Stimulated activated CD4-positive, alpha-beta T cell treated with anti-CD3 and anti-CD28 coated beads, Interleukin-4, amount 100 ng/mL, for 24 hours (primary cell): ENCODE measurements at places on chromosomes 4 and X.

GRCh38 chrX:10158279-10159144 lies 1.7 kb downstream of the CLCN4 start:
- DNase-seq, result no peak

DNA sequence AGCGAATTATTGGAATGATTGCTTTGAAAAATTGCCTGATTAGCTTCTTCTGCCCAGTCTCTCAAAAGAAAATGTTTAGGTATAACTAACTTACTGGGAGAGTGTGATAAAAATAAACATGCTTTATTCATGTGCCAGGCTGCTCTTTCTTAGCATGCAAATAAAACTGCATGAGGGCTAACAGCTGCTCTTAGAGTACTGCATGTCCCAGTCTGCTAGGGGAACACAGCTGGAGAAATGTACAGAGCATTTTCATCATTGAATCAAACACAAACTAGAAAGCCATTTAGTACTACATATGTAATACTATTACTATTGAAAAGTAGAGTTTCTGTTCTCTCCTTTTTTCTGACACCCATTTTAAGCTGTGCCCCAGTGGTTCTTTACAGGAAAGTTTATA lies 726.0 kb downstream of the GRID2 start:
- DNase-seq, result no peak

GRCh38 chr4:3317011-3317655 lies 24.3 kb downstream of the RGS12 start:
- DNase-seq, result no peak

DNA sequence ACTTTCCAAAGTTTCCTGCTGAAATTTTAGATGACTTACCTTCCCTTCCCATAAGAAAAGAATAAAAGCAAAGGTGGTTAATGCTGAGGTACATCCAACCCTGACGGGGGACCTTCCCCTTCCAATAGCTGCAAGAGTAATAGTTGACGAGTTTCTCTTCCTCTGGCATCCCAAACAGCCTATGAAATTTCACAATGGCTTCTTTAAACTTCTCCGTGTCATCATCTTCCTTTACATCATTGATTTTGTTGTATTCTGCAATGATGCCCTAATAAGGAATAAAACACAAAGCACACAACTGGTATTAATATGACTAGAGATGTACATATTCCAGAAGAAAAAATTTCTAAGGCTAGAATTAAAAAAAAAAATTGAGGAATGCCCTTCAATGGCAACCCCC lies 76.6 kb downstream of the TBC1D9 start:
- DNase-seq, result no peak

- no peak for DNase-seq
Observed at GRCh38 chr4:134812611-134813010, 611.0 kb upstream of the PABPC4L start.

DNA sequence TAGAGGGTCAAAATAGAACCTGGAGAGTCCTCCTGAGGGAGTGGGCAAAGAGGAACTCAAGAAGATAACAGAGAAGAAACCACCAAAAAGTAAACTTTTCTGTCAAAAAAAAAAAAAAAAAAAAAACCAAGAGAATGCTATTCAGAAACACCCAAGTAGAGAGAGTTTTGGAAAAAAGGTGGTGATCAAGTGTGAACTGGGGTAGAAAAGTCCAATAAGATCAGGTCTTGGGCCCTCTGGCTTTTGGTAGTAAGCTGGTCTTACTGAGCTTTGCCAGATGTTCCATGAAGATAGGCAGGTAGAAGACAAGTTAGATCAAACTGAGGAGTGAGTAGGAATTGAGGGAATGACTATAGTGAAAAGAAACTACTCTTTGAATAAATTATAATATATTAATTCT lies 167.5 kb downstream of the COL25A1 start:
- no peak for DNase-seq

DNA sequence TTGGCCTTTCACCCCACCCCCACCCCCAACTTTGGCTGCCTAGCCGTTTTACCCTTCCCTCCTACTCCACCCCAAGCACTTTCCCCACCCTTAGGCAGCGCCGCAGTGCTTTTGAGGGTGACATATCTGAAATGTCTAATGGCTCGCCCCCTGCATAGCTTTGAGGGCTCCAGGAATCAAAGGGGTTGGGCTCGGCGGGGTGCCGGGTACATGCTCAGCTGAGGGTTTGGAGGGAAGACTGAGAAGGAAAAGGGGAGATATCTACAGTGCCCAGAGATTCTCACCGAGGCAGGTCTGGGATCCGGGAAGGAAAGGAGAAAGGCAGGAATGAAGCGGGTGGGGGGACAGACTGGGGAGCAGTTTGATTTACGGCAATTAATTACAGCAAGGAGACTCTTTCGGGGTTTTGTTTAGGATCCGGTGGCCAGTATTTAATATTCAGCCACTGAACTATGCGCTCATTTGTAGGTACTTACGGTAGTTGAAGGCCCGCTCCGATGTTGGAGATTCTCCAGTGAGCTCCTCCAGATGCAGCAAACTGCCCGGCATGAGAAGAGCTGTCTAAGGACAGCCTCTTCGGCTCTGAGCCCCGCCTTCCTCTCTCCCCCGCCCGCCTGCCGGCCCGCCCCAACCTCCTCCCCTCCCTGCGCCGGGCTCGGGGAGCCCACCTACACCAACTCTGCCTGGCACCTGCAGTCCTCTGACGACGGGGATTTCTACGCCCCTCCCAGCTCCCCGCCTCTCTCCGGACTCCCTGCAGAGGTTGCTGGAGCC lies at the start of gene IGSF1:
TSS of gene IGSF1 (minus strand) at position 569 of the 774 bp plus-strand sequence. CDS start 2,632 bp downstream, outside the sequence.
- DNase-seq, result no peak

DNA sequence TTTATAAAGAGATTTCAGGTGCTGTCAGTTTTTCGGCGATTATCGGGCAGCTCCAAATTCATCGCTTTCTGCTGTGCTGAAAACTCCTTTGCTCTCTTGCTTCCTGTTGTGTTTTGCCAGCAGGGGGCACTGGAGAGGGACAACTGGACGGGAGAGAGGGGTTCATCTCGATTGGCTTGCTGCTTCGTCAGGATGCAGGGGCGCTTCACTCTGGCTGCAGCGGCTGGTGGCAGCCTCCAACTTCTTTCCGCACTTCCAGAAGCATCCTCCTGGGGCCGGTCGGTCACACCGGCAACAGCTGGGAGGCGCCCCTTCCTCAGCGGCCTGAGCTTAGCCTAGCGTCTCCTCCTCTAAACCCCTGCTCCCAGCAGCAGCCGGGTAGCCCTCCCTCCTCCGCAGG lies 29.5 kb downstream of the MSL3 start:
- DNase-seq, result peak; percentile 79

GRCh38 chrX:113510586-113510985 lies 670.0 kb upstream of the AMOT start:
- no peak for DNase-seq

DNA sequence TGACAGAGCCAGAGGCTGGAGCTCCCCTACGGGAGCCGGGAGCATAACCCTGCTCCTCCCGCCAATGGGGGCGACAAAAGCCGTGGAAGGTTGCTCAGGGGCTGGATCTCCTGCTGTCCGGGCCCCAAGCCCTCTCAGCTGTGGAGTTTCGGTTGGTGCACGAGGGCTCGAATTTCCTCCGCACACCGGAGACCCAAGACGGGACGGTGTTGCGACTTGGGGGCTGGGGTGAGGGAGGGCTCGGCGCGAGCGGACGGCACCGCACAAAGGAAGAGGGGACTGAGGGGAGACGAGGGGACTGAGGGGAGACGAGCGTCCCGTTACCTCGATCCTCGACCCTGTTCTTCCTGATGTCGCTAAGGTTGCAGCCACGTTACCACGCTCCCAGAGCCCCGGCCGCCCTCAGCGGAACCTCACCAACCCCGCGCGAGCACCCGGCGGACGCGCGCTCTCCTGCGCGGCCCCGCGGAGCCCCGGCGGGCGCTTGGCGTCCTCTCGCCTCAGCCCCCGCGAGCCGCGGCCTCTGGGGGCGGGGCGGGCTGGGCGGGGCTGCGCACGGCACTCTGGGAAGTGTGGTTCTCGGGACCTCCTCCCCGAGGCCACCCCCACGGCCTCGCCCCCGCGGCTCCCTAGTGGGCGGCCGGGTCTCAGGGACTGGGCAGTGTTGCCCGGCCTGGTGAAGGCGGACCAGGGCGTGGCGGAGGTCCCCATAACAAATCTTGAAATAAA lies at the start of gene KLHL8:
TSS of gene KLHL8 (minus strand) at position 525 of the 729 bp plus-strand sequence. CDS start 25,079 bp downstream, outside the sequence.
- DNase-seq, result peak; percentile 84

DNA sequence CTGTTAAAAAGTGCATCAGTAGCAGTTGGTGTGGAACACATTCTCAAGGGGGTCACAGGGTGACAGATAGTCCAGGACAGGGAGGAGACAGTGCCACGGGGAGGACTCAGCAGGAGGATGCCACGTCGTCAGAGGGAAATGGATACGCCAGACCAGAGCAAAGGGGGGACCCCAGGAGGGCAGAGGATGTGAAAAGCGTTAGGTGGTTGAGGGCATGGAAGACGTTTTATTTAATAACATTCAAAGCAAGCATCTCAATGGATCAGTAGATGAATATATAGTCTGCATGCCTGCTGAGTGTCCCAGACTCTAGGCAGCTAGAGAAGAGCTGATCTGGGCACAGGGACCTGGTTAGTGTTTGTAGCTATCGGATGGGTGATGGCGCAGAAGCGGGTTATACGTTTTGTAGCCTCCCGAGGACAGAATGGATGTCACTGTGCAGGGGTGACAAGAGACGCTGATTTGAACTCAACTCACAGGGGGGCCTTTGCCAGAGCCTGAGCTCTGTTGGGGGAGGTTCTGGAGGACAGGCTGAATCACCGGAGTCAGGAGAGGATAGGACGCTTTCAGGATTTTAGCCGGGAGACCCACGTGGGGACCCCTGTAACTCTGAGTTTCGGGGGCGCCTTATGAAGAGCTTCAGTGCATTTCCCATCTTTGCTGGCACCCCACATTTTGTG lies 81.3 kb downstream of the STOX2 start:
- no peak for DNase-seq

DNA sequence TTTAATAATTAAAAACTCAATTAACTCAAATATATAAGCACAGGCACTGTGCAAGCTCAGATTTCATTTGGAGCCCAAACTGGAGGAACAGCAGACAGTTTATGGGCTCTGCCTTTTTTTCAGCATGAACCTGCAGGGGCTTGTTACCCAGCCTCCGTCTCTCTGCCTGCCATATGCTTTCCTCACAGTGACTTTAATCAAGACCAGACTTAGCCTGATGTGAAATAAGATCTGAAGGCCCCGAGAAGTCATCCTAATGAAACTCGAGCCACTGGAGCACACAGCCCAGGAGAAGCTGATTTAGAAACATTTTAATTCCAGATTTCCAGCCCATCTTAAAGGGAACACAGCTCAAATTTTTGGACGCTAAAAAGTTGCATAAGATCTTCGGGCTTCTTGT lies 55.6 kb downstream of the SPATA18 start:
- no peak for DNase-seq
